ENCODE measurements at places on chromosomes 12 and 14.
A peak's percentile ranks its signal among the peaks of the same experiment; 100 is the strongest.

DNA sequence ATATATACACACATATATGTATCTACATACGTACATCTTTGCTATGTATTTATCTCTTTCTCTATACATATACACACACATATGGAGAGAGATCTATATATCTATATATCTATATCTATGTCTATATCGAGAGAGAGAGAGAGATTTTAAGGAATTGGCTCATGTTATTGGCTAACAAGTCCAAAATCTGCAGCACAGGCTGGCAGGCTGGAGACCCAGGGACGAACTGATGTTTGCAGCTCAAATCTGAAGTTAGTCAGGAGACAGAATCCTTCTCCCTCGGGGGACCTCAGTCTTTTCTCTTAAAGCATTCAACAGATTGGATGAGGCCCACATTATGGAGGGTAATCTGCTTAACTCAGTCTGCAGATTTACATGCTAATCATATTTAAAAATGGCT, 40.7 kb upstream of the DACT1 start:
- DNase-seq, result no peak

DNA sequence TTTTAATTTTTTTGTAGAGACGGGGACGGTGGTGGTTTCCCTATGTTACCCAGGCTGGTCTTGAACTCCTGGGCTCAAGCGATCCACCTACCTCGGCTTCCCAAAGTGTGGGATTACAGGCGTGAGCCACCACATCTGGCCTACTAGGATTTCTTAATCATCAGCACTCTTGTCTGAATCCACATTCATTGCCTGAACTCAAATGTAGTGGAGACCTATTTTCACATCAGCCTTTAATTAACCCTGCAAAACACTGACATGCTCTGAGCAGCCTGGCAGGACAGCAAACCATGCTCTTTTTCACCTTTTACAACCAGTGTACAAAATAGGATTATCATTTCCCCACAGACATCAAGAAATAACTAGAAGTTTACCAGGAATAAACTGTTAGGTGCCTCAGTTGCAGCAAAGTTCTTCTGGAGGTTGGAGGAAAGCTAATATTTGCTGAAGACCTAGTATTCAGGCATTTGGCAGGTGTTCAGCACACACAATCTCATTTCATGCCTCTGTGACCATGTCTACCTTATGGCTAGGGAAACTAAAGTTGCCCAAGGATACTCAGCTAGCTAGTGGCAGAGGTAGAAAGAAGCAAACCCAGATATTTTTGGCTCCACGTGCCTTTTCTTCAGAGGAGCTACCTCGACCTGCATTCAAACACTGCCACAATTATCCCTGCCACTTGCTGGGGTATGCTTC, 37.7 kb downstream of the CFL2 start:
- DNase-seq, result no peak

- DNase-seq, result no peak
These were observed 72.3 kb upstream of the TMX1 start for GRCh38 chr14:51167587-51168214.

GRCh38 chr12:108619369-108620160, 14.1 kb downstream of the SELPLG start:
- no peak for DNase-seq

- peak; percentile 96 for DNase-seq
These were observed 113.0 kb upstream of the RAP1B start for GRCh38 chr12:68497702-68498101.

- peak; percentile 12 for DNase-seq
These were observed 8.1 kb upstream of the RABGGTA start for GRCh38 chr14:24279301-24280186.

DNA sequence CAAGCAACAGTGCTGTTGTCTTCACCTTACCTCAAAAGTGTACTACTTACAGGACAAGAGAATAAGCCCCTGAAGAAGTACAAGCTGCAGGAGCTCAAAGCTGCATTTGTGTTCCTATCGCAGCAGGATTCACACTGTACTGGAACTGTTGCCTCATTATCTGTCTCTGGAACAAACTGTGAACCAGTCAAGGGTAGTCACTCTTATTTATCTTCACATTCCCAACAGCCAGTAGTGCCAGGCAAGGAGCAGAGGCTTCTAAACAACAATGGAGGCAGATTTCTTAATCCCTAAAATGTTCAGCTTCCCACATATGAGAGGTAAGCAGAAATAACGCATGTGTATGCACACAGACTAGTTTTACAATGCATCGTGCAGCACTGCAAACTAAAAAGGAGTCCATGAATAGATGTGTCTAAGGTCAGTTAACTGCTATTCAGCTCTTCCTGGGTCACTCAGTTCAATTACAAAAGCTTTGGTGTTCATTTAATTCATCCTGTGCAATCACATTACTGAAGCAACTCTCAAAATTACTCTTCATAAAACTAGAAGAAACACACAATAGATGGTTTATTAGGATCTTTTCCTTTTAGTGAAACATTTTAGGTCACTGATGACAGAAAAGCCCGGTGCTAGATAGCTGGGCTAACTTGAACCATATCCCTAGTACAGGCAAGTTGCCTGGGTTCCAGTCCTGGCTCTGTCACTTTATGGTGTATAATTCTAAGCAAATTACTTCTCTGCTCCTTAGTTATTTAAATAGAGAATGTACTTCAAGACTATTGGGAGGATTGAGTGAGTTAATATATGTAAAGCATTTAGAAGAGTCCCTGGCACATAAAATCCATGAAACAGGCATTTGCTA, 2.7 kb downstream of the APPL2 start:
- DNase-seq, result no peak

GRCh38 chr14:91378930-91379578, 38.6 kb downstream of the CCDC88C start:
- DNase-seq, result no peak

- DNase-seq, result no peak
These were observed 135.5 kb downstream of the CRADD start for GRCh38 chr12:93812626-93813025.

GRCh38 chr12:125092872-125093680, 27.8 kb downstream of the AACS start:
- peak; percentile 60 for DNase-seq

- DNase-seq, result no peak
These were observed 141.6 kb upstream of the AVPR1A start for GRCh38 chr12:63292471-63293221.

DNA sequence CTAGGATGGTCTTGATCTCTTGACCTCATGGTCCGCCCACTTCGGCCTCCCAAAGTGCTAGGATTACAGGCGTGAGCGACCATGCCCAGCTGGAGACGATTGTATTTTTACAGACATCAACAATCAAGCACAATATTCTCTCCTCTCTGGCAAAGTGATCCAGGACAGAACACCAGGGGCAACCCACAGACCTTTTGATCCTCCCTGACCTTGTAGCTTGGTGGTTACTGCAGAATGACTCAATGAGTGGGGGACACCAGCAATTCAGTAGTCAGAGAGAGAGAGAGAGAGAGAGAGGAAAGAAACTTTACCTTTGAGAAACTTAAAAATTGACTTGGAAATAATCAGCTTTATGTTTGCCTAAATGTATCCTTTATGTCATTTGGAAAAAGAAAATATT, 51.2 kb downstream of the DRAM1 start:
- no peak for DNase-seq

DNA sequence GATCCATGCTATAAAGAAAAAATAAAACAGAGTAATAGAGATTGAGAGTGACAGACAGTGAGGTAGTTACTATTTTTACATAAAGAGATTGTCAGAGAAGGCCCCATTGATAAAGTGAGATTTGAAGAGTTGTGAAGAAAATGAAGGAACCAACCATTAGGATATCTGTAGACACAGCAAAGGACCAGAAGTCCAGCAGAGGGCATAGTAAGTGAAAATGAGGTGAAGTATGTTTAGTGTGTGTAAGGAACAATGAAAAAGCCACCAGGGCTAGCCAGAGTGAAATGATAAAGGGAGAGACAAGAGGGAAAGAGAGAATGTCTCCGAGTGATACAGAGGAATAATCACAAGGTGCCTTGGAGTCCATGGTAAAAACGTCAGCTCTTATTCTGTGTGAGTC, 411.0 kb downstream of the NELL2 start:
- DNase-seq, result no peak
